ENCODE measurements at places on chromosomes 2 and 18. TPM values are rescaled to one million over a fixed set of nuclear protein-coding genes. Genes with fewer than 3 reads are reported as not detected.

TET3 gene
- total RNA-seq: 15.9 TPM

- DNase-seq: no peak
These were observed 294.1 kb downstream of the SOCS6 start for GRCh38 chr18:70582981-70583380.

TMEM17 gene
- 3.3 TPM for total RNA-seq

SLC9A4 gene
- 1.3 TPM for total RNA-seq

- no peak for DNase-seq
These were observed 77.3 kb downstream of the TEX51 start for GRCh38 chr2:126975671-126976655.

USP14 gene
- total RNA-seq: 29.7 TPM
